C1 segment of cervical spinal cord (tissue), 14 donors: ENCODE measurements at places on chromosomes 1 and 21.

DNA sequence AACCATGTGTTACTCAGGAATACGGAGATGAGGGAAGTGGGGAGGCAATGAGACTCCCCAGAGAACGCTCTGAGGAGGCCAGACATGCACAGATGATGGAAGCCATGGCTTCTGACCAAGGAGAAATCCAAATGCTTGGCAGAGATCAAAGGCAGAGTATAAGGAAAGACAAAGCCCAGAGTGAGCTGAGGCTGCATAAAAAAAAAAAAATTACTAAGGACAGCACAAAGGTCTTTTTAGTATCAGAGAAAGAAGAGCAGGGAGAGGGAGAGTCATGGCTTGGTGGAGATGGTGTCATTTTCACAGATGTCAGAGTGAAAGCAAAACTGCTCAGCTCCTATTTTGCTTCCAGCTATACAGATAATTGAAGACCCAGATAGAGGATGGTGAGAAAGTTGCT is 8.1 kb upstream of the NCF2 start:
- DNase-seq = peak; percentile 60

- no peak for DNase-seq
Measured at GRCh38 chr1:47262787-47263413, 30.9 kb upstream of the TAL1 start.

GRCh38 chr1:221734187-221734586 is 7.7 kb downstream of the DUSP10 start:
- no peak for DNase-seq

DNA sequence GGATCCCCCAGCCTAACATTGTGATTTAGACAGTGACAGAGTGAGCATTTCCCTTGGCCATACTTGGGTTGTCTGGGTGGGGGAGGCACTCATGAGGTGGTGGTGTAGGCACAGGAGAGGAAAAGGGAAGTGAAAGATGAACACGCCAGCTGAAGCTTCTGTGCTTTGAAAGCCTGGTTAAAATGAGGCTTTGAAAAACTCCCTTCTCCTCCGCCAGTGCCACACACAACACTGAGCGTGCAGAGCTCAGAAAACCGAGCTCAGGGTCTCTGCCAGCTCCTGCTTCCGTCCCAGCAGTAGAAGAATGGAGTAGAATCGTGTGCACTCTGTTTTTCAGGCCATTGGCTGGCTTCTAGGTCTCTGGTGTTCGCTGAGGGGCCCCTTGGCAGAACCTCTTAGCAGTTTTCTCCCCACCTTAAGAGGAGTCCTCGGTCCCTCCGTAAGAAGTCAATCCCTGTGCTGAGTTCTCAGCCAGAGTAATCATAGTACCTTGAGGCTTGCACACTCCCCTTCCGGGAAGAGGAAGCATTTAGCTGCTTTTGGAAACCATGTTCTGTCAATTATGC is 12.9 kb downstream of the PLEKHM2 start:
- DNase-seq = peak; percentile 41

- DNase-seq = no peak
Measured at GRCh38 chr1:221040691-221041285, 161.5 kb downstream of the HLX start.

GRCh38 chr21:44708213-44708865 is 3.0 kb downstream of the TSPEAR start:
- DNase-seq = no peak

- no peak for DNase-seq
Measured at GRCh38 chr1:219927298-219927955, 930 bp downstream of the SLC30A10 start.

DNA sequence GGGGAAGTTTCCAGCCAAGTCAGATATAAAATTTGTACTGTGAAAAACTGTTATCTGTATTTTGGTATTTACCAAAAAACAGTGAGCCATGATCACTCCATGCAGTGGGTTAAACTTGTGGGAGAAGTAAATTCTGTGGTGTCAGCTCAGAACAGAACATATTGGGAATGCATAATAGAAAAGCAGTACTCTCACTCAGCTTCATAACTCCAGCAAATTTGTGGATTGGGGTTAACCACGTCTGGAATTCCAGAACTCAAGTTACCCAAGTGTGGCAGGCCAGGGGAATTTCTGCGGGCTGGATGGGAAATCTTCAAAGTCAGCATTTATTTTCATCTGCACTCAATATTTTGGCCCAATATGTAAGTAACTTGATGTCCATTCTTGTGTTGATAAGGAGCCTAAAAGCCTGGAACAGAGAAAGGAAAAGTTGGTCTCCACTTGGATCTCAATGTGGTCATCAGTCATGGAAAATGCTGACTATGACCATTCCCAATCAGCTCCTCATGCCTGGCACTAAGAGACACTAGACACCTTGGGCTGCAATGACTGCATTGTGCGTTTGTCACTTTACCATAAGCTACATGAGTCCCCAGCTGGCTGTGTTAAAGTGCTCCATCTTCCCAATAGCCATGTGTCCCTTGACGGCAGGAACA is 39.1 kb upstream of the ENAH start:
- no peak for DNase-seq

DNA sequence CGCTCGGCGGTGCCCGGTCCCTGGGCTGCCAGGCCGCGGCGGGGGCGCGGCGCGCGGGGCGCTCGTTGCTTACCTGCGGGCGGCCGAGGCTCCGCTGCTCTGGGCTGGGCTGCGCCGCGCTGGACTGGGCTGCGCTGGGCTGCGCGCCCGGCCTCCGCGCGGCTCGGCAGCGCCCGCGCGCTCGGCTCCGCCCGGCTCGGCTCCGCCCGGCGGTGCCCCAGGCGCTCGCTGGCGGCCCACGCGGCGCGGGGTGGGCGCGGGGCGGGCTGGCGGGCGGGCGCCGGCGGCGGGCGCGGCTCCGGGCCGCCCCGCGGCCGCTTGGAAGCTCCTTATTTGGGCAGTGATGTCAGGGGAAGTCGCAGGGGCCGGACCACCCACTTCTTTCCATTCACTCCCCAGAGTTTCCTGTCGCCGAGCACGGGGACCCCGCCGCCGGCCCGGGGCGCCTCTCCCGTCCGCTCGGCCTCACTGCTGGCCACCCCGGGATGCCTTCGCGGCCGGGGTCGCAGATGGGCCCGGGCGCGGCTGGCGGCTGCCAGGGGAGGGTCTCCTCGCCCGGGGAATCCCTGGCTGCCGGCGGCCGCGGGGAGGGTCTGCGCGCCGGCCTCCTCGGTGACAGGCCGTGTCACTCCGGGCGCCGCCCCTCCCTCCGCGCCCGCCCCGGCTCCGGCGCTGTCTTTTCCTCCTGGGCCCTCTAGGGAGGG is 177.7 kb upstream of the EDN2 start:
- DNase-seq = no peak

DNA sequence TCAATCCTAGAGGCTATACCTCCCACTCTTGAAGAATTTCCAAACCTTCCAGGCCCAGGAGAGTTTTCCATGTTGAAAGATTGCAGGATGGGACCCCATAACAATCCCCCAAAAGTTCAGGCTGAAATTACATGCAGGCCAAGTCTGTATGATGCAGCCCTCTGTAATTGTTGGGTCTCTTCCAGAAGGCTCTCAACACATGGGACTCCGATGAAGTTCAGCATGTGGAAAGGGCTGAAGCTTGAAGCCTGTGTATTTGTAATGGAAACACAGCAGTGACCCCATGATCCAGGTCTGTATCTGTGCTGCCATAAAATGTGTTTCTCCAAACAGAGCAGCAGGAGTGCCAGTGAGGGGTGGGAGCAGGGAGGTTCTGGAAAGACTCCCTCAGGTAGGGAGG is 202.5 kb upstream of the LYPLAL1 start:
- DNase-seq = no peak

GRCh38 chr1:24659166-24659904 is 16.2 kb downstream of the SRRM1 start:
- no peak for DNase-seq

- no peak for DNase-seq
Measured at GRCh38 chr1:45814776-45815175, 11.4 kb downstream of the MAST2 start.

- DNase-seq = no peak
Measured at GRCh38 chr1:169528215-169529067, 42.7 kb upstream of the SLC19A2 start.

- no peak for DNase-seq
Measured at GRCh38 chr1:240244968-240245628, 153.4 kb downstream of the FMN2 start.

DNA sequence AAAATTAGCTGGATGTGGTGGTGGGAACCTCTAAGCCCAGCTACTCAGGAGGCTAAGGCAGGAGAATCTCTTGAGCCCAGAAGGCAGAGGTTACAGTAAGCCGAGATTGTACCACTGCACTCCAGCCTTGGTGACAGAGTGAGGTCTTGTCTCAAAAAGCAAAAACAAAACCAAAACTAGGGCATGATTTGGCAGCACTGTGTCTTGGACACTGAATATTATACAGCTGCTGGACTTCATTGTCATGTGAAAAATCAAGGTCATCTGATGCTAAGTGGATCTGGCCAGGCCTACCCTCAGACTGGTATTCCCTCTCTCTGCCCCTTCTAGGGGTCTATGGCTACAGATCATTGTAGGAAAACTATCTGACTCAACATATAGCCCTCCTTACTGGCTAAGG is 55.2 kb upstream of the MRPS6 start:
- DNase-seq = no peak
